ENCODE measurements at places on chromosomes 7 and 10. TPM values are rescaled to one million over a fixed set of nuclear protein-coding genes. Genes with fewer than 3 reads are reported as not detected.
A peak's percentile ranks its signal among the peaks of the same experiment; 100 is the strongest.

DNA sequence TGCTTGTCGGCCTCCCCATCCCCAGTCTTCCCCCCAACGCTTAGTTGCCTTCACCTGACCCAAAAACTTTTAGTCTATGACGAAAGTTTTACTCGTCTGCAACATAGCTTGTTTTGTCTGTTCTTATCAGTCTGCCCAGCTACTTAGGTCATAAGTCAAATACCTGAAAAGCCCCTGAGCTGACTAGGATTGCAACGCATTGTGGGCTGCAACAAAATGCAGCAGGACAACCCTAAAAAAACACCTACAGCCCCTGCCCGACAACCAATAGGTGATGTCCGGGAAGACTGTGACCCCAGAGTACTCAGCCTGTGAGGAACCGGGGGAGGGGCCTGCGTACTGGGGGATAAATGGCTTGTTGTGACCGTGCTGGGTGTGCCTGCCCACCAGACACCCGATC is 19.3 kb upstream of the GPER1 start:
- no peak for DNase-seq
- no peaks in the 10 kb centered on the region for H3K27me3 ChIP-seq
- no peak overlapping the region for H3K27ac ChIP-seq
- H3K36me3 ChIP-seq = no peaks in the 10 kb centered on the region
- no peak overlapping the region for H3K4me3 ChIP-seq

DNA sequence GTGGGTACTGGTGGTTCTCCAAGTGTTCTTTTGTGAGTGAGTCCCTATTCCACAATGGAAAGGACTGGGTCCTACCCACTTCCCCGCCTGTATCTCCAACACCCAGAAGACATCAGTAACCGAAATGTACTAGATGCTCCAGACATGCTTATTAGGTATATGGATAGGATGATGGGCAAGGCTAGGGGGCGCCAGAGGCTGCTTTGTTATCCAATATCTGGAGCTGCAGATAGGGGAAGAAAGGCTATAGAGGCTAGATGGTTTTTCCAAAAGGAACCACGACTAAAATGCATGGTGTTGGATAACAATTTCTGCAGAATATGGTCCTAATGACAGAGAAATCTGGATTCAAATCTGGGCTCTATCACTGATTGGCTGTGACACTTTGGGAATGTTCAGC is 56.2 kb upstream of the TM9SF3 start:
- H3K36me3 ChIP-seq = peaks cover 24% of the 10 kb centered on the region
- DNase-seq = peak; percentile 86
- H3K27me3 ChIP-seq = no peaks in the 10 kb centered on the region
- peak overlapping the region; percentile 78 for H3K27ac ChIP-seq

DNA sequence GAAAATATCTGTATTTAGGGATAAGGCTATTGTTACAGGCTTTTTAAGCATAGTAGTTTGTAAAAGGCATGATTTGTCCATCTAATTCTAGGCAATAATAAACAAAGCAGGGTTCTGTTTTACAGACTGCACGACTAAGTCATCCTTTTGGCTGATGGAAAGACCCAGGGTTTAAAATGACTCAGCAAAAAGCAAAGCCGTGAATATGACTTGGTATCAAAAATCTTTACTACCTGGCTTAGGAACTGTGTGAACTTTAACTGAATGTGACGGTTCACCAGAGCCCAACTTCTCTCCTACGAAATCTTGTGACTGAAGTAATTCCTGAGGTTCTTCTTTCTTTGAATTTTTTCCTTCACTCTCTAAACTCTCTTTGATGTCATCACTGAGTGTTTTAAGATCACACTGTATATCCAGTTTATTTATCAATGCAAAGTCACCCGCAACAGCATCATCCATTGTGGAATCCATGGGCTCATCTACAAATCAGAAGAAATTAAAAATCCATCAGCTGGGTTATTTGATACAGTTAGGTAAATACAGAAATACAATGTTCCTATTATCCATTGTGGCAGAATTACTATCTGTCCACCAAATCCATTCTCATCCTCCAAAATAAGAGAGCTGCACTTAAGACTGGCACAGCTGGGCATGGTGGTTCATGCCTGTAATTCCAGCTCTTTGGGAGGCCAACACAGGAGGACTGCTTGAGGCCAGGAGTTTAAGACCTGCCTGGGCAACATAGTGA is 17.0 kb downstream of the ATE1 start:
- peak overlapping the region; percentile 56 for H3K27ac ChIP-seq
- H3K27me3 ChIP-seq = no peaks in the 10 kb centered on the region
- no peak overlapping the region for H3K4me3 ChIP-seq
- DNase-seq = no peak
- H3K4me1 ChIP-seq = peaks cover 7% of the 10 kb centered on the region
- H3K36me3 ChIP-seq = peaks cover 52% of the 10 kb centered on the region

KCNH2 gene
- total RNA-seq = 0.11 TPM

DNA sequence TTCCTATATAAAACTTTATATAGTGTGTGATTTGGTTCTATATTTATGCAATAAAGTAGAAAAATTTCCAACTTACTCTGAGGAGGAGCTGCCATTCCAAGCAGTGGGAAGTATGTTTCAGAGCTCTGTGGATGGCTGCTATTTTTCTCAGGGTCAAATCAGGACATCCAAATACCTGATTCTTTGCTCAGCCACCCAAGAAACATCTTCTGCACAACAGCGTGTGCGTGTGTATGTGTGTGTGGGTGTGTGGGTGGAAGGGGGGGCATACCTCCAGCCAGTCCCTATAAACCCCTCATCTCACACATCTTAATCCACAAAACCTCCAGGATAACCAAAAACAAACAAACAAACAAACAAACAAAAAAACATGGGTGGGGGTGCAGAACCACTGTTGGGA is 66.3 kb upstream of the EMX2 start:
- no peaks in the 10 kb centered on the region for H3K36me3 ChIP-seq
- no peak for DNase-seq
- H3K27me3 ChIP-seq = no peaks in the 10 kb centered on the region
- H3K4me3 ChIP-seq = no peak overlapping the region

GRCh38 chr7:5495581-5496375 is 72.1 kb upstream of the TNRC18 start:
- no peak overlapping the region for H3K27ac ChIP-seq
- DNase-seq = no peak
- no peaks in the 10 kb centered on the region for H3K27me3 ChIP-seq
- H3K36me3 ChIP-seq = no peaks in the 10 kb centered on the region
- no peak overlapping the region for H3K4me3 ChIP-seq

OR9A2 gene
- not detected for total RNA-seq

LRMDA gene
- total RNA-seq = not detected

DNA sequence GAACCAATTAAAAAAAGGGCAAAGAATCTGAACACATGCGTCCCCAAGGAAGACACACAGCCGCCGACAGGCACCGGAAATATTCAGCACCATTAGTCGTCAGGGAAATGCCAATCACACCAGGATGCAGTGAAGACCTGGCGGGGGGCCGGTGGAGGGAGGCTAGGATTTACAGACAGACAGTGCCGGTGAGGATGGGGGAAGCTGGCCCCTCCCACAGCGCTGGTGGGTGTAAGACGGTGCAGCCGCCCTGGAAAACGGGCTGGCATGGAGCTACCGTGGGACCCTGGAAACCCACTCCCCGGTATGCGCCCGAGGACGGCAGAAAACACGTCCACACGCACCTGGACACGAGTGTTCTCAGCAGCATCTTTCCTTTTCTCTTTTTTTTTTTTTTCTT is 4.8 kb upstream of the ADAP1 start:
- H3K4me3 ChIP-seq = no peak overlapping the region
- no peaks in the 10 kb centered on the region for H3K27me3 ChIP-seq
- H3K4me1 ChIP-seq = peaks cover 22% of the 10 kb centered on the region
- no peak for DNase-seq

GRCh38 chr10:84204122-84204521 is 9.8 kb downstream of the CDHR1 start:
- H3K36me3 ChIP-seq = no peaks in the 10 kb centered on the region
- no peak overlapping the region for H3K27ac ChIP-seq
- H3K4me3 ChIP-seq = no peak overlapping the region
- DNase-seq = peak; percentile 48

- H3K27ac ChIP-seq = peak overlapping the region; percentile 50
- no peaks in the 10 kb centered on the region for H3K36me3 ChIP-seq
- no peak for DNase-seq
- H3K4me1 ChIP-seq = peaks cover 46% of the 10 kb centered on the region
- H3K27me3 ChIP-seq = no peaks in the 10 kb centered on the region
- no peak overlapping the region for H3K4me3 ChIP-seq
These were observed 38.8 kb downstream of the GSDME start for GRCh38 chr7:24718431-24718831.

GRCh38 chr10:109187677-109188076 is 735.6 kb downstream of the XPNPEP1 start:
- H3K27ac ChIP-seq = no peak overlapping the region
- no peak overlapping the region for H3K4me3 ChIP-seq
- no peaks in the 10 kb centered on the region for H3K27me3 ChIP-seq
- H3K4me1 ChIP-seq = no peaks in the 10 kb centered on the region
- DNase-seq = no peak

DNA sequence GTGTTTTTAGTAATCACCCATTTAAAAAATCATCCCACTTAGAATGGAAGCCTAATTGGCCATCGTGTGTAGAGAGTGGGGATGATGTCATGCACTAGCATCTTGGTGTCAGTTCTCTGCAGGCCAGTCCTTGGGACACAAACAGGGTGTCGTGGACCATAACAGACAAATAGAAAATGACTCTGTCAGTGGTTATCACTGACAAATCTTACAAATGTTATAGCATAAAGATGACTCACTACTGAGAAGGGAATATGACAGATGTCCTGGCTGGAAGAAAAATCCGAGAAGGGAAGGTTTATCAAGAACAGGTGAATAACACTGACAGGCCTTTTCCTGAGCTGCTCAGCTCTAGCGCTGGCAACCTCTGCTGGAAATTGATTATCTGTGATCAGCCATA is 10.6 kb downstream of the CABCOCO1 start:
- no peaks in the 10 kb centered on the region for H3K4me1 ChIP-seq
- no peak overlapping the region for H3K4me3 ChIP-seq
- H3K27ac ChIP-seq = no peak overlapping the region
- H3K27me3 ChIP-seq = no peaks in the 10 kb centered on the region
- DNase-seq = no peak

GRCh38 chr7:15886626-15887025 is 200.1 kb upstream of the MEOX2 start:
- no peaks in the 10 kb centered on the region for H3K36me3 ChIP-seq
- H3K27ac ChIP-seq = no peak overlapping the region
- no peak for DNase-seq
- H3K27me3 ChIP-seq = no peaks in the 10 kb centered on the region
- H3K4me1 ChIP-seq = no peaks in the 10 kb centered on the region
